ENCODE measurements at places on chromosomes 1 and 21.

GRCh38 chr21:41250519-41250918 lies 66.1 kb upstream of the FAM3B start:
- DNase-seq, result no peak

GRCh38 chr1:119090250-119090649 lies 50.2 kb downstream of the WARS2 start:
- DNase-seq, result no peak

GRCh38 chr1:30750731-30751291 lies 6.8 kb downstream of the LAPTM5 start:
- no peak for DNase-seq

- DNase-seq, result no peak
Measured at GRCh38 chr1:38117444-38117887, 70.9 kb upstream of the POU3F1 start.

DNA sequence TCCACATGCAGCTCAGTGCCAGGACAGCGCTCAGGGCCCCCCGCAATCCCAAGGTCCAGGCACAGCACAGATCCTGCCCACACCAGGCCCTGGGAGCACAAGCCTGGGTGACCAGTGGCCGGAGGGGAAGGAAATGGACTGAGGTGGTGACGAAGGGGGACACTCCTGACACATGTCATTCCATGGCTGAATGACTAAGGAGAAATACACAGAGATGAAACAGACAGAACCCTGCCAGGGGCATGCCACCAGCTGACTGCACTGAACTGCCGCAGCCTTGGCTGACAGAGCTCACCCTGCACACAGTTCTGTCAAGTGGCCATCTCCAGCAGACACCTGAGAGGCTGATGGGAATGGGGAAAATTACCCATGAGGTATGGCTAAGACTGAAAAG lies 56.1 kb downstream of the HSF2BP start:
- no peak for DNase-seq

- DNase-seq, result no peak
Measured at GRCh38 chr1:155522069-155522468, 40.5 kb downstream of the ASH1L start.

DNA sequence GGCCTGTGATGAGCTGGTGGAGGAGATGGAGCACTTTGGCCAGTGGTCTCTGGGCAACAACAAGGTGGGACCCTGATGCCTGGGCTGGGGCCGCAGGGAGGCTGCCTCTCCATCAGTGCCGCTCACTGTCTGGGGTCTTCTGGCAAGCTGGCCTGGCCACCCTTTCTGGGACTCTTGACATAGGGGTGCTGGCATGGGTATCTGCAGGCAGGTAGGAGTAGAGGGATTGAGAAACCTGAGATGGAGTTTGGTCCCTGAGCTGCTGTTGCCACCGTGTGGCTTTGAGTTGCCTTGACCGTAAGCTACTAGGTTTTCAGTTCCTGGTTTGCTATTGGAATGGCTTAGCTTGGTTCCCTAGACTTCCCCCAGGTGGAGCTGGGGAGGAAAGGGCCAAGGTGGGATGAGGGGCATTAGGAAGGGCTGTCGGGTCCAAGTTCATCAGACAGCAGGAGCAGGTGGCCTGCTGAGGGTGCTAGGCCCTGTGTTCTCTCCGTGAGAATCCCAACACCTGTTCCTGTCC lies 13.2 kb upstream of the MFN2 start:
- peak; percentile 72 for DNase-seq

DNA sequence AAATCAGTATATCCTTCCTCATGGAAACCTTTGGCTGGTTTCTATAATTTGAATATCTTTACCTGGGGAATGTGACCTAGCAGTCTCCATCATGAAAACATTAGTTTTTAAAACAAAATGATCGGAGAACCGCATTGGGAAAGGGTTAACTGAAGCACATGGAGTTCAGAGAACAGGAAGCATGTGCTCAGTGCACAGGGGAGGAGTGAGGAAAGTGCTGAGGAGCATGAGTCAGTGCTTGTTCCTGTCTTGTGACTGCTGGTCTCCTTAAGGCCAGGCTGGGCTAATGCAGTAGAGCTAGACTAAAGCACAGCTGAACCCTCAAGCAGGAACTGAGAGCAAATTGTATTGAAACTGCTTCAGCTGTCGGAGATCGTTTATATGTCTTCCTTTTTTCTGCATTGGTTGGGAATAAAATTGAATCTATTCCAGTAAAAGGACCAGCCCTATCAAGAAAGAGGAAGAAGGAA lies 5.8 kb downstream of the IFI16 start:
- DNase-seq, result peak; percentile 63

DNA sequence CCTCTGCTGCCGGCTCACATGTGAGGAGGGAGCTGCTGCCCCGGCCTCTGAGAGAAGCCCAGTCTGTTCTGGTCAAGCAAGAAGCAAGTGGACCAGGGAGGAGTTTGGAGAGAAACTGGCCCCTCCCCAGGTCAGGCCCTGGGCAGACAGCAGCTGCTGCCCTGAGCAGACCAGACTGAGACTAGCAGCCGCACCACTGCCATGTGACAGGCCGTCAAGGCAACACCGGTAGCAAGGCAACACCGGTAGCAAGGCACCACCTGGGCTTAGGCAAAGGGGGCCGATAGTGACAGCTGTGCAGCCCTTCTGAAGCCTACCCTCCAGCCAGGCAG lies 50.3 kb downstream of the ARHGEF16 start:
- no peak for DNase-seq

- no peak for DNase-seq
Measured at GRCh38 chr1:21378705-21379494, 61.0 kb upstream of the NBPF3 start.

DNA sequence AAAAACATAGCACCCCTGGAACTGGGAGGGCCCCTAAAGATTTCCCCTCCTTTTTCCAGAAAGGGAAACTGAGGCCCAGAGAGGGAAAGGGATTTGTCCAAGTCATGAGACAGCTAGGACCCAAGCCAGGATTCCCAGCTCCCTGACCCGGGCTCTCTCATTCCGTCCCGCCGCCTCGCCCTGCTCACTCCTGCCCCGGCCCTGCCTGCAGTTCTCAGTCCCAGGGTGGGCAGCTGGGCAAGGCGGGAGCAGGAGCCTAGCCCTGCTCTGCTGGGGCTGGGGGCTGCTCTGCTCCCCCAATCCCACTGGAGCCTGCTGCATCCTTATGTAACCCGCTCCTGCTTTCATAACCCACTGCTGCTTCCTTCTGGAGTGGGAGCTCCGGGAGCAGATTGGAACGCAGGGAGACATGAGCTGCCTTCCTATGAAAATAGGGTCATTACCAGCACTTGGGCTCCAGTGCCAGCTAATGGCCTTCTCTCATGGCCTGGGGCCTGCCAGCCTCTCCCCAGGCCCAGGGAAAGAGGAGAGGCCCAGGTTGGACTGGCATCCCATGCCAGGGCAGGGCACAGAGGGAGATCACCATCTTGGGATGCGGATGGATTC lies 84.5 kb downstream of the CAMK2N1 start:
- no peak for DNase-seq

DNA sequence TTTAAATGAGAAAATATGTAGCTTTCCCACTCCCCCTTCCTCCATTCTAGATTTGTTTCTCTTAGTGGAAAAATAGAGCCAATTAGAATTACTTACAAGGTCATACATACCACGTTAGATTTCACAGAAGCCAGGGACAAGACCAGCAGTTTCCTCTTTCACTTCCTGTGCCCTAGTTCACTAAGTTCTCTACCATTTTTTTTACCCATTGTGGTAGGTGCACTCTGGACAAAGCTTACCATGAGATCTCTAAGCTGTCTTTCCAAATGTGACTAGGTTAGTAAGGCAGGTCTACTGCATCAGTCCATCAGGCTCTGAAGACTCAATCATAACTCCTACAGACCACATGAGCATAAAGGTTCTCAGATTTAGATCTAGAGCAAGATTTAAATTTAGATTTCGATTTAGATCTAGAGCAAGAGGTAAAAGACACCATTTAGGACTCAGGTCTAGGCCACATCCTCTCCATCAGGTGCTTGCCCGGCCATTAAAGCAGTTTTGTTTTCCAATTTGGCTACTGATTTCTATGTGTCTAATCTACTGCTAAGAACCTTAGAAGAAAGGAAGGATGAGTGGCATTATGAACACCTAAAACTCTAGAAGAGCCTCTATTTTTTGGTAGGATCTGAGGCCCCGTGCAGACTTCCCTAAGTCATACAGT lies 235.3 kb downstream of the FAF1 start:
- peak; percentile 22 for DNase-seq

DNA sequence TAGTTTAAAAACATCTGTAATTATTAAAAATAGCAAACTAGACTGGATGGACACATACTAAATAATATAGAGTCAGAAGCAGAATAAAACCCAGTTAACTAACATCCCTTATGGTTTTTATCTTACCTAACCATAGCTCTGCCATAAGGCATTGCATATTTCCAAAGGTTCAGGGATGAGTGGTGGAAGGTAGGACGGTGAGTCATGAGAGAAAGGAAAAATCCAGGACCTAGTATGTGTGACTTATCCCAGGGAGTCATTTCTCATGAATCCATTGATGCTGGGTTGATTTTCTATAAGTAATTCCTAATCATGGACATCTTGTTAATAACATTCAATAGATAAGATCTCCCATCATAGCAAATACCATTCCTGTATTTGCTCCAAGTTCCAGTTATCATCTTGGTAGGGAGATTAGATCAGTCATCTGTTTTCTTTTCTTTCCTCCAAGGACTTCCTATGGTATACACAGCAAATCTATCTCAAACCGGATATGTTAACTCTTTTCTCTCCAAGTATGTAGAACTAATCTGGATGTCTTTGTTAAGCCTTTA lies 490.7 kb upstream of the B3GALT2 start:
- DNase-seq, result no peak

DNA sequence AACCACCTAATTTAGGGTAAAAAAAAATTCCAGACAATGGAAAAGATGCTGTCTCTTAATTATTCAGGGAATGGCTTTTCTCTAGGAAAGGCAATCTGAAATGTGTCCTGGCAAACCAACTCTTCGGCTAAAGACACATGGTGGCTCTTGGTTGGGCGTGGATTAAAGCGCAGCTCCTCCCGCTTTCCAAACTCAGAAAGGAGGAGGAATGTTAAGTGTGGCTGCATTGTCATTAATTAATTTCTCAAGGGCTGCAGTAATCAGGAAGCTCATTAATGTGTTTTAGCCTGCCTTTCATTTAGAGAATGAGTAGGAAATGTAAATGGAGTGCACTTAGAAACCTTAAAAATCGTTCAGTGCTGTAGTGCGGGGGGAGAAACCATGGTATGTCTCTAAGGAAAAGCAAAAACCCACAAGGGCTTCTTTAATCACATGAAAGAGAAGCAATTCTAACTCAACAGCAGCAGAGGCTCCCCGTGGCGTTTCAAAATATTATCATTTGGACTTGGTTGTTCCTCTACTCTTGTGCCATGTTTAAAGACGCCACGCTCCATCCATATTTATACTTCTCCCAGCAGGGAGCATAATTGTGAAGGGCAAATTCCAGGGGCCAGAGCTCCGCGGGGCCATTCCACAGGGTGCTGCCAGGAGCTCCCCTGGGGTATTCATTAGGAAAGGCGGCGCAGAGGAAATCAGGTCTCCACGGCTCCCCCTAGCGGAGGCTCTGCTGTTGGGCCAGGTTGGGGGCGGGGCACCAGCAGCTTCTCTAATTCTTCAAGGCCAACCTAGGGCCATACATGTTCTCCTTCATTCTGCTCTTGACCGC lies 91.9 kb upstream of the SSX2IP start:
- DNase-seq, result peak; percentile 75

GRCh38 chr1:183279835-183280234 lies 93.8 kb downstream of the LAMC2 start:
- no peak for DNase-seq

DNA sequence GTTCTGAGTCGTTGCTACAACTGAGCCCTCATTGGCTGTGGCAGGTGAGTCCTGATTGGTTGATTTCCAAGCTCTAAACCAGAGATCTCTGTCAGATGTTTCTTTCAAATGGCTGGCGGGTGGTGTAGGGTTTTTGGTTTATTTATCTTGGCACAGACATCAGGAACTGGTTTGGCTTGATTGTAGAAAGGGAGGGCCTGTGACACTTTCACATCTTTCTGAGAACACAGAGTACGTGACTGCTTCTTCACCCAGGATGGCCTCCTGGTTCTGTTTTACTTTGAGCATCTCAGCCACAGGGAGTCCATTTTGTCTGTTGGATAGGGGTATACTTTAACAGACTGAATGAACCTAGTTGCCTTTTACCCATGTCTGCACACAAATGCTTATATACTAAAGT lies 89.4 kb upstream of the GPR52 start:
- no peak for DNase-seq

DNA sequence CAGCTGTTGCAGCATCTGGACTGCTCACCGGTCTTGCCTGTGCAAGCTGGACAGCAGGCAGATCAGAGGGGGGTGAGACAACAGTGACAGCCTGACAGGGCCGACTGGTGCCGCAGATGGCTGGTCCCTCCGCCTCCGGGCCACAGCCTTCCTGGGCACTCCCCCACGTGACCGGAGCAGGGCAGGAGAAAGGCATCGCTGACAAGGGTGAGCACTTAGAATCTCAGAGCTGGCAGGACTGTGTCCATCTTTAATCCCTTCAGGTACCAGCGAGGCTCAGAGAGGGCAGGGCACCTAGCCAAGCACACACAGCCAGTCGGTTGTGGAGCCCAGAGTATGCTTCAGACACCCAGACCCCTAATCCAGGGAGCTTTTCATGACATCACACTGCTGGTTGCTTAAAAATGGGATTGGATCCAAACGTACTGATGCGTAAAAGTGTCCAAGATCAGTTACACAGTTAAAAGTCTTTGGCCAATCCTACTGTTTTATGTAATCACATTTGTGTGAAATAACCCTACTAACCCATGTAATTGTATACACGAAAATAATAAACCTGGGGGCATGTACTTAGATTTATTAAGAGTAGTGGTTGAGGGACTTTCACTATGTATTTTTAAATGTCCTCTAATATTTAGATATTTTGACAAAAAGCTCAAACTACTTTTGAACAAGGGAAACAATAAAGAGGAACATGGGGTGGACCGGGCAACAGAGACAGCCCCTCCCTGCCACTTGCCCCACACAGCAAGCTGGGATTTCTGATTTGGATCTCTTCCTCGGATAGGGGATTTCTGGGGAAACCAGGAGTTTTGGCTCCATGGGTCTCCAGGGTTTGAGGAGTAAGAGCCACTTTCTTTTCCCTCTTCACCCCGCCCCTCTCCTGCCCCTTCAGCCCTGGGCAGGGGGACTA lies 758 bp upstream of the CNTN2 start:
- DNase-seq, result no peak

DNA sequence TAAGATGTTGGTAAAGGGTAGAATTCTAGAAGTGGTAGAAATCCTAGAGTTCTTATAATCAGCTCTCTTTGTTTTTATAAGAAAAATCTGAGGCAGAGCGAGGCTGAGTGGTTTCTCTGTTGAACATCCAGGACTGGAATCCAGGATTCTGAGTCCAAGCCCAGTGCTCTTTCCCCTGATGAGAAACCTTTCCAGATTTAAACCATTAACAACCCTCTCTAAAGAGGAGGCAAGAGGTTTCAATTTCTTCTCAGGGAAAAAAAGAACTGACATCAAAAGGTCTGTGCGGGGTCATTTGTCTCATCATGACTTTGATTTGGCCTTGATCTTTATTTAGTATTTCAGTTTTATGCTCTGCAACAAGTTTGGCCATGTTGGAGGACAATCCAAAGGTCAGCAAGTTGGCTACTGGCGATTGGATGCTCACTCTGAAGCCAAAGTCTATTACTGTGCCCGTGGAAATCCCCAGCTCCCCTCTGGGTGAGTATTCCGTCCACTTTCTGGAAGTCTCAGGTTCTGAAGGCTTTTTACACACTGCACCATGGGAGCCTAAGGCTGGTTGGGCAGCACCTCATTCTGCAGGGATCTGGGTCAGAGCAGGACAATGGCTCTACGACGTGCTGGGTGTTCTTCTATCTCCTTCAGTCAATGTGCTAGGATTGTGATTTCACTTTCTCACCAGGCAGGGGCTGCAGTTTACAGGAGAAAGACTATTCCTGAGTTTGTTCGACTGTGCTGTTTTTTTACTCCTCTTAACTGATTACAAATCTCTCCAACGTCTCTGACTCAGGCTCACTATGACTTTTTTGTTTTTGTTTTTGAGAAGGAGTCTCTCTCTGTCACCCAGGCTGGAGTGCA lies 18.9 kb upstream of the CCT8 start:
- no peak for DNase-seq

Measured in GM20000 (cell line).